ENCODE measurements at places on chromosomes 4 and X.
A peak's percentile ranks its signal among the peaks of the same experiment; 100 is the strongest.

GRCh38 chr4:173398220-173398619, 696 bp downstream of the SCRG1 start:
- no peak for DNase-seq

DNA sequence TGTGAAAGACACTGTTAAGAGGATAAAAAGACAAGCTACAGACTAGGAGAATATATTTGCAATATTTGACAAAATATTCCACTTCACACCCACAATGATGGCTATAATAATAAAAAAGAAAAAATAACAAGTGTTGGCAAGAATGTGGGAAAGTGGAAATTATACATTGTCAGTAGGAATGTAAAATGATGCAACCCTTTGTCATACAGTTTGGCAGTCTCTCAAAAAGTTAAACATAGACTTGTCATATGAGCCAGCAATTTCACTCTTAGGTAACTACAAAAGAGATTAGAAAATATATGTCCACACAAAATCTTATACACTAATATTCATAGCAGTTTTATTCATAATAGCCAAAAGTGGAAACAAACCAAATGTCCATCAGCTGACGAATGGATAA, 5.2 kb upstream of the RADX start:
- DNase-seq = no peak

DNA sequence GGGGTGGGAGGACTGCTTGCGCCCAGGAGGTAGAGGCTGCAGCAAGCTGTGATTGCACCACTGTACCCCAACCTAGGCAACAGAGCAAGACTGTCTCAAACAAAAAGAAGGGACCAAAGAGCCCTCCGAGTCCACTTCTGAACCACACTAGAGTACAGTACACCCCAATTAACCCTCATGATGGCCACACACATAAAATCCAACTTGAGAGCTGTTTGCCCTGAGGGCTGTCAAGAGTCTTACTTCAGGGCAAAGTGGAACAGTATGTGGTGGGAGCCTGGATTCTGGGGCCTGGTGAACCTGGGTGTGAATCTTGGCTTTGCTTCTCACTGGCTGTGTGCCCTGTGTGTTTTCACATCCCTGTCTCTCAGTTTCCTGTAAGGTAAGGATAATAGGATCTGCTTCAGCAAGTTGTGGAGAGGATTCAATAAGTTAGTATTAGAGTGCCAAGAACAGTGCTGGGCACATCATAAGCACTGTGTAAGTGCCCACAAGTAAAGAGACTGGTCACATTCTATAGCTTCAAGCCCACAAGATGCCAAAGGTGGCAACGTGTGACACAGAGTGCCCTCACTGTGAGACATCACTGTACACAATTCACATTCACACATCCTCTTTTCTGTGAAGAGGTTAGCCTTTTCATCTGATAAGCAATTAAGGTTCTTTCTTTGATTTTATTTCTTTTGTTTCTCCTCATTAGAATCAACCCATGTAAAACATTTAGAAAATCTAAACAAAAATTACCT, 52.1 kb downstream of the LEF1 start:
- DNase-seq = no peak

DNA sequence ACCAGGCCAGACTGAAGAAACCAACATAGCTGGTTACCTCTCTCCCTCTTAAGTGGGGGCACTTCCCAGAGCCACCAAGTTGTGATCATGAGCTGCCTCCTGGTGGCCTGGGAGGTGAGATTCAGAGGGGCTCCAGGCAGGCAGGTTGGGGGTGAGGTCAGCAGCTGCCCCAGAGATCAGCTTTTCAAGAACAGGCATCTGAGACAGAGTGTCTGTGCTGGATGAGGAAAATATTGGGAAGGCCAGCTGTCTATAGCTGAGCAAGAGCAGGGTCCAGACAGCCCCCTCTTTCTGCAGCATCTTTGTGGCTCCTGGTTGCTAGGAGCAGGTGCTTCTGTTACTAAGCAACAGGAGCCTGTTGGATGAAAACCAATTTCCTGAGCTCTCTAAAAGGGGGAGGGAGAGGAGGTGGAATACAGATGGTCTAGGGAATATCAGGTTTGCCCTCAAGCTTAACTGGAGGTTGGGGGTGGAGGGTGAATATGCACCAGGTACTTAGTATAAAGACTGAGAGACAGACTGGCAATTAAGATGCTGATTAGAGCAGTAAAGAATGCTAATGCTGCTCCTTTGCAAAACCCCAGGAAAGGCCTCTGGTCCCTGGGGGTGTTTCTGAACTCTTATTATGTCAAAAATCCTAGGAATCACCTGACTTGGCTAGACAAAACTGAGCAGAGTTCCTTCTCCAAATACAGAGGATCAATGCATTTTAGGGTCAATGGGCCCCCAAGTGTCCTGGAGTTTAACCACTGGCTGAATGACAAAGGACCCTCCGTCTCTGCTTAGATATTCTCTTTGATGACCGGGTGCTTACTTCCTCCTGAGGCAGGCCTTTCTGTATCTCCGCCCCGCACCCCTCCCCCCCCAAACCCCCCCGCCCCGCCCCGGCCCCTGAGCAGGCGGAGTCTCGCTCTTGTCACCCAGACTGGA, 21.4 kb downstream of the ZCCHC13 start:
- DNase-seq = peak; percentile 24

DNA sequence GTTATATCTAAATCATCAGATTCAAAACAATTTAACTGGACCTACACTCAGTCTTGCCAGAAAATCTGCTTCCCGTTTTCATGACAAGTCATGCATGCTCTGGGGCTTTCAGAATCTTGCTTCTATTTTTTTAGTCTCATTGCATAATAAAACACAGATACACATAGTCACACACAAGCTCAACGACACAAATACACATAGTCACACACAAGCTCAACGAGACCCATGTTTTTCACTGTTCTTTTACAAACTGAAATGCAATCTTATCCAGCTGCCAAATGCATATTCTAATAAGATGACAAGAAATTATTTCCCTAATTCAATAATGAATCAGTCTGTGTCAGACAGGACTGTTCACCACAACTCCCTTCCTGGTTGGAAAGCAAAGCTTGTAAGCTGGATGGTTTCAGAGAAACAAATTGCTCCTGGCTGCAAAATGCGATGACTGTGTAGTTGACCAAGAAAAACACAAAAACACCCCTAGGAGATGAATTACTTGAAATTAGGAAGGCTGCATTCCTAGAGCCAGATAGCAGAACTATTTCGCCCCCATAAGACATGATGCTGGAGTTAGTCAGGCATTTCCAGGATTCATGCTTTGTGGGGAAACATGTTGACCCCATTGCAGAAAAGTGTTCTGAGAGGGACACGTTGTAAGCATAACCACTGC, 208.7 kb downstream of the CHIC2 start:
- DNase-seq = peak; percentile 42

DNA sequence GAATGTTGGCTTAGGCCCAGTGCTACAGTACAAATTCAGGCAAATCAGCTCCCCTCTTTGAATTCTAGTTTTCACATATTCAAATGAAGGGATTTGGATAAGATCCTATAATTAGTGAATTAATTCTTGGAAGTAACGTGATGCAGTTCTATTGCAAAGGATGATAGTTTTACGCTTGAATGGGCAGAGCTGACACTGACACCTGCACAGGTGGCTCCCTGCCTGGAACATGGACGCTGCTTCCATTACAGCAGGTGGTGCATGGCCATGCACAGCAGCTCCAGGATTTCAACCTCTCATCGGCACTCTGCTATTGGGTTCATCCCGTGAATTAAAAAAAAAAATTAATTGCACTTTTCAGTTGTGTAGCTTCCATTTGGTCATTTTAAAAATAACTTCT, 28.4 kb upstream of the RPS6KA6 start:
- DNase-seq = no peak

- DNase-seq = no peak
Measured at GRCh38 chr4:22672519-22672918, 20.2 kb upstream of the GBA3 start.

GRCh38 chr4:33334416-33334815, 2614.2 kb downstream of the PCDH7 start:
- no peak for DNase-seq

DNA sequence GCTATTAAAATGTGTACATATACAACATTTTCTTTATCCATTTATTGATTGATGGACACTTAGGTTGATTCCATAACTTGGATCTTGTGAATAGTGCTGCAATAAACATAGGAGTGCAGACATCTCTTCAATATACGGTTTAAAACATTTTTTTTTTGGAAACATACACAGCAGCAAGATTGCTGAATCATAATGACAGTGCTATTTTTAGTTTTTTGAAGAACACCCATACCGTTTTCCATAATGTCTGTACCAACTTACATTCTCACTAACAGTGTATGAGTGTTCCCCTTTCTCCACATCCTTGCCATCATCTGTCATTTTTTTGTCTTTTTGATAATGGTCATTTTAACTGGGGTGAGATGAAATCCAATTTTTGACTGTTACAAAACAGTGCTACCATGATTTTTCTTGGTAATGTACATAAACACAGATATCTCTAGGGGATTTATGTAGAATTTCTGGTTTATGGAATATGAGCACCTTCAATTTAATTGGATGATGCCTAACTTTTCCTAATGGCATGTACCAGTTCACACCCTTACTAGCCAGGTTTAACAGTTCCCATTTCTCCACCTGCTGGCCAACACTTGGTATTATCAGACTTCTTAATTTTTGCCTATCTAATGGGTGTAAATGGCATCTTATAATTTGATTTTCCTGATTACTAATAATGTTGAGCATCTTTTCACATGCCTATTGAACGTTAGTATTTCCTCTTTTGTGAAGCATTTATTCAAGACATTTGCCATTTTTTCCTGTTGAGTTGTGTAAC, 21.0 kb upstream of the TMSB15B start:
- DNase-seq = peak; percentile 11

GRCh38 chrX:3791449-3791848, 78.0 kb upstream of the PRKX start:
- DNase-seq = no peak

DNA sequence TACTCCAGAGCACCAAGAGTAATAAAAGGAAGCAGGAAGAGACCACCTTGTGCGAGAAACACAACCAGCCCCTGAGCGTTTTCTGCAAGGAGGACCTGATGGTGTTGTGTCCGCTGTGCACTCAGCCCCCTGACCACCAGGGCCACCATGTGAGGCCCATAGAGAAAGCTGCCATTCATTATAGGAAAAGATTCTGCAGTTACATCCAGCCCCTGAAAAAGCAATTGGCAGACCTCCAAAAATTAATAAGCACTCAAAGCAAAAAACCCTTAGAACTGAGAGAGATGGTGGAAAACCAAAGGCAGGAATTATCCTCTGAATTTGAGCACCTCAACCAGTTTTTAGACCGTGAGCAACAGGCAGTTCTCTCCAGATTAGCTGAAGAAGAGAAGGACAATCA, 5.7 kb downstream of the TRIM75 start:
- DNase-seq = peak; percentile 19

DNA sequence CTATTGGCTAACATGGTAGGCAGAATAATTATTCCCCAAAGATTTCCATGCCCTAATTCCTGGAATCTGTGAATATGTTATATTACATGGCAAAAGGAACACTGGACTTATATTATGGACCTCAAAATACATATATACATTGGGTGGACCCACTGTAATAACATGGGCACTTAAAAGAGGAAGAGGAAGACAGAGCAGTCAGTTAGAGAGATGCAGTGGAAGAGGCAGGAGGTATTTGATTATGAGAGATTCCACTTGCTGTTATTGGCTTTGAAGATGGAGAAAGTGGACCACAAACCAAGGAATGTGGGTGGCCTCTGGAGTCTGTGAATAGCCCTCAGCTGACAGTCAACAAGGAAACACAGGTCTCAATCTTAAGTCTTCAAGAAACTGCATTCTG, 14.0 kb upstream of the ART3 start:
- no peak for DNase-seq

DNA sequence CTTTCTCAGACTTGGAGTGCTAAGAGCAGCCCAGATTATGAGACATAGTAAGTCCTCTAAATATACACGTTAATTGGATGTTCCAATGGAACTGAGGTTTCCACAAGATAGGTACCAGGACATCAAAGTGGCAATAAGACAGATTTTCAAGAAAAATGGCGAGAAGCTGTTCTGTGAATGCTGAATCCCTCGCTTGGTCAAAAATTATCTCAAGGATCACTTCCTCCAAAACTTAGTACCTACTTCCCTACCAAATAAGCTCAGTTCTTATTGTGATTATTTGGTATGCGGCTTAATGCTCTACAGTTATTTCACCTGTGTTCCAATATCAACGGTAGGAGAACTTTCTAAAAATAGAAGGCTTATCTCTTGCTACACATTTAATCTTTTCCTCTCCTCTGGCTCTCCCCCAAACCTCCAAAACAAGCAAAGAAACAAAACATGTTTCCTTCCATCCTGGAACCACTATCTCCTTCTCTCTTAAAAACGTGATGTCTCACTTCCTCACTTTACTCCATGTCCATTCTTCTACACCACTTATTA, 14.7 kb downstream of the PDGFC start:
- DNase-seq = no peak

GRCh38 chrX:39896951-39897740, 200.6 kb downstream of the BCOR start:
- DNase-seq = peak; percentile 73

DNA sequence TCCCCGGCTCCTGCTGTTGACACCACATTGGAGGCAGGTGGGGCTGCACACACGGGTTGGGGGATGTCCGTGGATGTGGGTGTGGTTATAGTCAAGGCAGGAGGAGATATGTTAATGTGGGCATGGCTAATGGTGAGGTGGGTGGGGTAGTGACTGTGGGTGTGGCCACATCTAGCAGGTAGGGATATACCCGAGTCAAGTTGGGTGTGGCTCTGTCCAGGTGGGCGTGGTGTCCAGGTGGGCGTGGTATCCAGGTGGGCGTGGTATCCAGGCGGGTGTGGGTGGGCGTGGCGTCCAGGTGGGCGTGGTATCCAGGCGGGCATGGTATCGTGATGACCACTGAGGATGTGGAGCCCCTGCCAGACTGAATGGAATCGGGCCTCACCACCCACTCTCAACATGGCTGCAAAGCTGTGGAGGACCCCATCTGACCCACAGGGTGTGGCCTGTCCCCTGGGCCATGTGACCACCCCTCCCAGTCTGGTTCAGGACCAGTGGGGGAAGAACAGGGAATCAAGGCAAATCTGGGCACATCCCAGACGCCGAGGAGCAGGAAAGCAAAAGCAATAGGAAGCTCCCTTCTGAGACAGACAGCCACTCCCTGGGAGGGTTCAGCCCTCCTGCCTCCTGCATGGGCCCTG, 21.0 kb downstream of the MAN2B2 start:
- DNase-seq = no peak

- DNase-seq = no peak
Measured at GRCh38 chrX:18031726-18032375, 170.8 kb upstream of the RAI2 start.

GRCh38 chr4:16659694-16660093, 238.8 kb downstream of the LDB2 start:
- DNase-seq = no peak

DNA sequence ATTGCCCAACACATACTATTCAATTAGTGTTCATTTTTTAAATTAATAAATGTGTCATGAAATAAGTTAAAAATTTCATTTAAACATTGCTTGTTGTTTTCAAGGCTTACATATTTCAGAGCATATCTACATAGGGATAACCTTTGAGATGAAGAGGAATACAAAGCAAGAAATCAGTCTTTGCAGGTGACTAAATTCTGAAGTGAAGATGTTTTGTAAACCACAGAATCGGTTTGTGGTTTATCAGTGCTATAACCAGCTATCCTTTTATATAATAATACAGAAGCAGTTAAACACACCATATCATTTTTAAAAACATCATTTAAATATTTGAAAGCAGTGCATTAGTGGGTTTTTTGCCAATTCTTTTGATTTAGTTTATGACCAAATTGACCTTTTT, 26.9 kb downstream of the FAM241A start:
- DNase-seq = no peak

- no peak for DNase-seq
Measured at GRCh38 chrX:71636438-71637252, 18.3 kb upstream of the CXCR3 start.

GRCh38 chr4:178917756-178918155, 1475.5 kb upstream of the AGA start:
- DNase-seq = no peak

Data from eye (tissue), 1 donor.